ENCODE measurements at places on chromosomes 5 and 9.

- no peak for DNase-seq
Observed at GRCh38 chr5:7678030-7678429, 172.9 kb downstream of the CFAP90 start.

DNA sequence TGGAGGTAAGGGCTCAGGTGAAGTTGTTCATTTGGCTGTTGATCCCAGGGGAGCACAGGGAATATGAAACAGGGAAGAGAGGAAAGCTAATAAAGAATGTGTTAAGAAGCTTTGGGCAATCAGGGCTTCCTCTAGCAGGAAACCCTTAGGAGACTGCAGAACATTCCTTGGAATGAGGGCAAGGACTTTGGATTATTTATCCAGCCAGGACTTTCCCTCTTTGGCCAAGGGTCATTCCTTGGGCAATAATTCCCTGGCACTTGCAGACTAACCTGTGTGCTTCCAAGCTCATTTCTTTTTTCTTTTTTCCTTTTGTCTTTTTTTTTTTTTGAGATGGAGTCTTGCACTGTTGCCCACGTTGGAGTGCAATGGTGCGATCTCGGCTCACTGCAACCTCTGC lies 209.2 kb upstream of the MAP3K1 start:
- DNase-seq = no peak

DNA sequence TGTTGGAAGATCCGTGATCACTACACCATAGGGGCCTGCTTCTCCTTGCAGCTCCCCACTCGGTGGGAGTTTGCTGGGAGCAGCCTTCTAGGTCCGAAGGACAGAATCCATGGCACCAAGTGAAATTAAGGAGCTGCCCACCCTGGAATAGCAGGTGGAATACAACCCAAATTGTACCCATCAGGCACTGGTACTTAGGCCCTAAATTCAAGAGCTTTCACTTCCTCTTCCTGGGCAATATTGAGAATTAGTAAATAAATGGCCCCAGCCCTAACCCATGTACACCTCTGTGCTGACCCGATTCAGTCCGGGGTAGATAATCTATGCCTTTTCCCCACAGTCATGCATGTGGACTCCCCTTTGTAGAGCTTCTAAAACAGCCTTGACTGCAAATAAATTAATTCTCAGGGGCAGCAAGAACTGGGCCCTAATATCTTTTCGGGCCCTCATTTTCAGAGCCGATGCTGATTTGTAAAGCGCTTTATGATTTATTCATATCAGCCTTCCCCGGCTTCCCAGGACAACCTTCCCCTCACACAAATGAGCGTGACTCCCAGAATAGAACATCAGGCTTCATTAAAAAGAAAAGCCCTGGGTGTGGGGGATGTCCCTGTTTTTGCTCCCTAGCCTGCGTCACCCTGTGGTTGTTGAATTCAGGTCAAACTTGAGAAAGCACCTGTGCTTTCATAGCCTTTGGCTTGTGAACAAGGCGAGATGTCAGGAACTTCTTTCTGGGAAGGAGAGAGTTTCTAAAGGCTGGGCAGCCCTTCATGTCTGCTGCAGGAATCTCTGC lies 126.1 kb upstream of the TBC1D2 start:
- DNase-seq = no peak

GRCh38 chr9:4243113-4243512 lies 56.8 kb downstream of the GLIS3 start:
- DNase-seq = peak; percentile 71

DNA sequence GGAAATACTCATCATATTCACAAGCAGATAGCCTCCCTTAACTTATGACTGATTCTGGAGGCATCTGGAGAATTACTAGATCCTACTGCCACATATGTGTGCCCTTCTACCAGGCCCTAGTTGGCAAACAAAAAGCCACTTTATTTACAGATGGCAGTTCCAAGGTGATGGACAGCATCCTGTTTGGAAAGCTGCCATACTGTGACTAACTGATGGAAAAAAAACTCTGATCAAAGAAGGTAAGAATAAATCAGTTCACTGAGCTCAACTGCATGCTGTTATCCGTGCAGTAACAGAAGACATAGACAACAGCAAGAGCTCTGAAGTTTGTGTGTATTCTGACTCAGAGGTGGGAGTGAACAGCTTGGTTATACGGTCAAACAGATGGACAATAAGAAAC lies 279.8 kb upstream of the POU5F2 start:
- DNase-seq = no peak

DNA sequence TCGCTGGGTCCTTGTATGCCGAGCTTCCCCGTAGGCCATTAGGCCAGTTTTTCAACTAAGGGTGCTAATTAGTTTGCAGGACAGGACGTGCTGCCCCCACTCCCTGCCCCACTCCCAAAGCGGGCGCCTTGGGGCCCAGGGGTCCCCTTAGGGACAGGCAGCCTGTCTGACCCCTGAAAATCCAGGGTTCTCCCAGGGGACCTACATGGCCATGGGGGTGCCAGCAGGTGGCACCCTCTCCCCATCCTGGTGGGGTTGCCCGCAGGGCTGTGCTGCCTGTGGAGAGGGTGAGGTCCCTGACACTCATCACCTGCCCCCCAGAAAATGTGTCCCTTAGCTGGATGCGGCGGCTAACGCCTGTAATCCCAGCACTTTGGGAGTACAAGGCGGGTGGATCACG lies 8.5 kb upstream of the CCDC187 start:
- DNase-seq = peak; percentile 57

GRCh38 chr9:130897848-130898551 lies 1.4 kb upstream of the QRFP start:
- DNase-seq = no peak

DNA sequence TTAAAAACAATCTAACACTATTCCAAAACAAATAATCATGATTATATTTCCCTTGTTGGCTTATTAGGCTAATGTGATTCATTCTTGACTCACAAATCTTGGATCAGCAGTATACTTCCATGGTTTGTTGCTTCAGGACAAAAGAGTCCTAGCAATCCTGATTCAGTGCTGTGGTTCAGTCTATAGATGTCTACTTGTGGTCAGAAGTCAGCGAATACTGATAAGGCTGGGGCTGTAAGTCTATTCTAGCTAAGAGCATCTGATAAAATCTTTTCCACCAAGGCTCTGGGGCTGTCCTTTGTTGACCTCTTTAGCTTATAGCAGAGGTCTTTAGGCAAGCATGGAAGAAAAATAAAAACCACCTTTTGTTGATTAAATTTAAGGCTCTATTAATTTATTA lies 4.4 kb upstream of the SMIM3 start:
- DNase-seq = no peak

- DNase-seq = no peak
Observed at GRCh38 chr5:131114754-131115153, 50.3 kb downstream of the HINT1 start.

GRCh38 chr5:149549461-149550267 lies 1.6 kb downstream of the CSNK1A1 start:
- peak; percentile 41 for DNase-seq

DNA sequence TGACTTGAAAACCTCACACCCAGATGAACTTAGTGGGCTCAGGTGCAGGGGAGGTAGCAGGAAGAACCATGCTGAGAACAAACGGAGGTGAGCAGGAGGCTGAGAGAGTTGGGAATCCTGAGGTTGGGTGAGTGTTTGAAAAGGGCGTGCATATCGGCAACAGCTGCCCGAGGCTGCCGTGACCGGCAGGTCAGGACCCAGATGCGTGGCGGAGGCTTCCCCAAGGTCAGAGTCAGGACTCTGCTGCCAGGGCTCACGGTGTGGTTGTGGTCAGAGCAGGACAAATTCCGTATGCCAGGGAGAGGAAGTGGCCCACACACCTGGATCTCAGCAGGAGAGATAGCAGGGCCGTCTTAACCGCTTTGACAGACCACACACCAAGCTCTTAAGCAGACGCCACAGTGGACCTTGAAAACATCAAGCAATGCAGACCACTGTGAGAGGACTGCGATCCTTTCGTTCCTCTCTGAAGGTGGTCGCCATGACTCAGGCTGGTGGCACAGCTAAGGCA lies 43.1 kb downstream of the ADAMTS16 start:
- no peak for DNase-seq

Data from NCI-H82 (cell line).